Activated T-cell treated with anti-CD3 and anti-CD28 coated beads, Interleukin-2, amount 50 U/mL, for 48 hours (primary cell): ENCODE measurements at places on chromosomes 1 and 21.

DNA sequence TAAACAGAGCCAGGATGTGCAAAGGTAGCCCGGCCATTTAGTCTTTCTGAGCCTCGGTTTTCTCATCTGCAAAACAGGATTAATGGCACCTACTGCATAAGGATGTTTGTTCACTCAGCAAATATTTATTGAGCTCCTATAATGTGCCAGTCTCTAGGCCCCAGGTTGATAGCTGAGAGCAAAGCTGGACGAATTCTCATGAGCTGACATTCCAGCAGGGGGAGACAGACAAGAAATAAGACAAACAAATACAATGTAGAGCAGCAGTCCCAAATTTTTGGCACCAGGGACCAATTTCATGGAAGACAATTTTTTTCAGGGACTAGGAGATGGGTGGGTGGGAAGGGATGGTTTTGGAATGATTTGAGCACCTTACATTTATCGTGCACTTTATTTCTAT is 74.3 kb upstream of the PAX7 start:
- no peak for DNase-seq

DNA sequence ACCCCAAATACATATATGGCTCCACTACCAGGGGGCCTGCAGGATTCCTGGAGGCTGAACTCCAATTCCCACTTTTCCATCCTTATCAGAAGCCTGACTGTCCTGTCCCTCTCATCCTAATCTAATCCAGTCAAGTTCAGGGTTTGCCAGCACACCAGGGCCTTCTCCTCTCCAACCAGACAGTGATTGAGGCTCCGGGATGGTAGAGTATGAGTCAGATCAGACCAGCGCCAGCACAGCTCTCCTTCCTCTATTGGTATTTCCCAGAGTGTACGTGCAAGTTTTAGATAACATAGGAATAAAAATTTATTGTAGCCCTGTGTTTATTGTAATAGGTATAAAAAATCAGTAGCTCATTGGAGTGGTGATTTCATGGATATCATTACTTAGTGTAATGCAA is 24.5 kb upstream of the RCSD1 start:
- DNase-seq = no peak

GRCh38 chr1:39048745-39049370 is 22.7 kb downstream of the NDUFS5 start:
- DNase-seq = no peak

GRCh38 chr1:171160211-171160610 is 24.9 kb upstream of the FMO2 start:
- no peak for DNase-seq

GRCh38 chr1:27664291-27664690 is 7.7 kb downstream of the IFI6 start:
- DNase-seq = no peak

DNA sequence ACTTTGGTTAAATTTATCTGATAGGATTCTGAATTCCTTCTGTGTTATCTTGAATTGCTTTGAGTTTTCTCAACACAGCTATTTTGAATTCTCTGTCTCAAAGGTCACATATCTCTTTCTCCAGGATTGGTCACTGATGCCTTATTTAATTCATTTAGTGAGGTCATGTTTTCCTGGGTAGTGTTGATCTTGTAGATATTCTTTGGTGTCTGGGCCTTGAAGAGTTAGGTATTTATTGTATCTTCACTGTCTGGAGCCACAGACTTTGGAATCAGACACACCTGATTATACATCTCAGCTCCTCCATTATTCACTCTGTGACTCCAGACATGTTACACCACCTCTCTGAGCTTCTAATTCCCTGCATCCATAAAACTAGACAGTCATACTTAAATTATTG is 34.2 kb upstream of the ETS2 start:
- DNase-seq = no peak

DNA sequence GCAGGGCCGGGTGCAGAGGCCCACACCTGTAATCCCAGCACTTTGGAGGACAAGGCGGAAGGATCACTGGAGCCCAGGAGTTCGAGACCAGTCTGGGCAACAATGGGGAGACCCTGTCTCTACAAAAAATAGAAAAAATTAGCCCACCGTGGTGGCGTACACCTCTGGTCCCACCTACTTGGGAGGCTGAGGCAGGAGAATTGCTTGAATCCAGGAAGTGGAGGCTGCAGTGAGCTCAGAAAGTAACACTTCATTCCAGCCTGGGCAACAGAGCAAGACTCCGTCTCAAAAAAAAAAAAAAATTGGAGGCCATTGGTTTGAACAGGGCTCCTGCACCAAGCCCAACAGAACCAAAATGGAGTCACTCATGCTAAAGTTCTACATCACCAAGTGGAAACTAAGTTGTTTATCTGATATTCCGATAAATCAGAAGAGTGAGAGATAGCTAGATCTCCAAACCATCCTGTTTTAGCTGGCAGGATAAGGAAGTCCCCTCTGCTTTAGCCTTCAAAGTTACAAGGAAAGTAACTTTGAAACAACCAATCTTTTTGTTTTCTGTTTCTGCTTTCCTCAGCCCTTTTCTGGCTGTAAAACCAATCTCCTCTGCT is 766 bp upstream of the LSM10 start:
- no peak for DNase-seq

DNA sequence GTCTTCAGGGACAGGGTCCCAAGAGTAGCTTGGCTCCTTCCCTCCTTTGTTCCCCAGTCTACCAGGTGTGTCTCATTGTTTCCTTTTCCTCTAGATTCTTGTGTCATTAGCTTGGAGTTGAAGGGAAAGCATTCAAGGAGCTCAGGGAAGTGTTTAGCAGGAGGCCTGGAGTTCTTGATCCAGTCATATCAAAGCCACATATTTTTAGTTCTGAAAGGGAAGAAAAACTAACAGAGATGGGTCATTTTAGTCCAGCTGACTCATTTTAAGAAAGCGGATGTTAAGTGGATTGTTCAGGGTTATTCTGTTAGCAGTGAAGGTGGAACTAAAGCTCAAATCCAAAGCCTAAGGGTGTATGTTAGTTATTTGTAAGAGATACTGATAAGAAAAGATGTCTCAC is 721 bp downstream of the C1orf54 start:
- DNase-seq = no peak

- no peak for DNase-seq
Measured at GRCh38 chr1:19342062-19342750, 30.1 kb downstream of the SLC66A1 start.

DNA sequence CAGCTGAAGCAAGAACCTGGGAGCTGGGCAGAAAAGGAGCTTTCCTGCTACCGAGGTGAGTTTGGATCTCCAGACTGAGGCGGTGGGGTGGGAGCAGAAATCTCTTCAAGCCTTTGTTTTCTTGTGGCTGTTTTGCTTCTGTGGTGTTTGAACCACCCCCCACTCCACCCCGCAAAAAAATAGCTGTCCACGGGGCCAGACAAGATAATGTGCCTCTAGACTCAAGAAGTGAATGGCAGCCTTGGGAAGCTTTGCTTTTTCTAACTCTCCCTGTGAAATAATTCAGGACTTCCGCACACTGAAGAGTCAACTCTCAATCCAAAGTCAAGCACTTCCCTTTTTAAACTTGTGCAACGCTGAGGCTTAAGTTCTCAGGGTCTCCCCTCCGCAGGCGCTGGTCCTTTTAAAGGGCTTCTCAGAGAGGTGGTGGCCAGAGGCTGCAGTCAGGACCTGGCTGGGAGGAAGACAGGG is 159.6 kb upstream of the COA6 start:
- DNase-seq = no peak

- no peak for DNase-seq
Measured at GRCh38 chr1:83794384-83794783, 204.5 kb downstream of the TTLL7 start.

DNA sequence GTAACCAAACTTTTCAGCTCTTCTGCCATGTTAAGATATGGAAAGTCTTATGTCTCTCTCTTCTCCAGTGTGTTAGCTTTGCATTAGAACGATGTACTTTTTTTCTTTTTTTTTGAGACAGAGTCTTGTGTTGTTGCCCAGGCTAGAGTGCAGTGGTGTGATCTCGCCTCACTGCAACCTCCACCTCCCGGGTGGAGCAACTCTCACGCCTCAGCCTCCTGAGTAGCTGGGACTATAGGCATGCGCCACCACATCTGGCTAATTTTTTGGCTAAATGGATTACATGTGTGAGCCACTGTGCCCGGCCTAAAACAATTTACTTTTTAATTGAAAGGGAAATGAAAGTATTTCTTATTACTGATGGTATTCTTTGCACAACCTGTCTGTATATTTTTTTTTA is 35.8 kb downstream of the SPEN start:
- DNase-seq = no peak

DNA sequence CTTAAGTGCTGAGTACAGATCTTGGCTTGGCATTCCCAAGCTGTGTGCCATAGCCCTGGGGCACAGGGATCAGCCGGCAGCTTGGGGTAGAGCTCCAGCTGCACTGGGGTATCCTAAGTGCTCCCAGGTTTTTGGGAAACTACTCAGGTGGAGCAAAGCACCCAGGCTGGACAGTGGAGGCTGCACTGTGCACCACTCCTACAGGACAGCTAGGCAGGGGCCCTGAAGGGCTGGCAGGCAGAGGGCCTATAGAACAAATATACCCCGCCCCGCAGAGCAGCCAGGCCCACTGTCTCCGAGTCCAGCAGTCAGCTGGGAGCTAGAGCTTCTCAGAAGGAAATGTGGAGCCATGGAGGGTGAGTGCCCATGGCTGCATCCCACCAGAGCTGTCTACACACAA is 691.7 kb upstream of the ADGRL2 start:
- DNase-seq = no peak
